ENCODE measurements at places on chromosomes 5 and 9.

DNA sequence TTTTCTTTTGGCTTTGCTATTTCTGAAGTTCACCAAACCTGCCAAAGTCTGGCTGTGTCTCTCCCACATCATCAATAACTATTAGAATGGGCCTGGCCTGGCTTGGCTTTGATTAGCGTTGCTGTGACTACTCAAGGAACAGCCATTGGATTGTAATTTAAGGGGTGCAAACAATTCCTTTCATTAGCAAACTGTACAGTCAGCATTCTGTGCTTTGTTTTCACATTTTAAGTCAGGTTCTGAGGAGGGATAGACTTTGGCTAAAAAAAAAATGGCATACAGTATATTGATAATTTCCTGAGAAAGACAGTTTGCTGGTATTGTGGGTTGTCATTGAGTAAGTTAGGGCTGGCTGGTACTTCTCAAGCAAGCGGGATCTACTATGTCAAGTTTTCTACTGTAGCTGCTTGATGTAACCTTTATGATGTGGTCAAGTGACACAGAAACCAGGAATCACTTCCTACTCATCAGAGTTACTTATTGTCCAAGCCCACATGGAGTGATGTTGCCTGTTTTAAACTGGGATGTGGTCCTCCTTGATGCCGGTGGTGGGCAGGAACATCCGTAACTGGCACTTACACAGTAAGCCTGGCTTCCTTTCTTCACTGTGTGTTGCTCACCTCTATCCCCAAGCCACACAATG lies 161.4 kb downstream of the CD180 start:
- DNase-seq: no peak

GRCh38 chr5:151497391-151498002 lies 50.1 kb downstream of the SLC36A1 start:
- DNase-seq: no peak

GRCh38 chr5:175347027-175347426 lies 97.0 kb downstream of the DRD1 start:
- DNase-seq: no peak

GRCh38 chr5:149778303-149779123 lies 48.4 kb downstream of the PPARGC1B start:
- no peak for DNase-seq

GRCh38 chr5:159422361-159422760 lies 92.1 kb upstream of the IL12B start:
- DNase-seq: no peak

DNA sequence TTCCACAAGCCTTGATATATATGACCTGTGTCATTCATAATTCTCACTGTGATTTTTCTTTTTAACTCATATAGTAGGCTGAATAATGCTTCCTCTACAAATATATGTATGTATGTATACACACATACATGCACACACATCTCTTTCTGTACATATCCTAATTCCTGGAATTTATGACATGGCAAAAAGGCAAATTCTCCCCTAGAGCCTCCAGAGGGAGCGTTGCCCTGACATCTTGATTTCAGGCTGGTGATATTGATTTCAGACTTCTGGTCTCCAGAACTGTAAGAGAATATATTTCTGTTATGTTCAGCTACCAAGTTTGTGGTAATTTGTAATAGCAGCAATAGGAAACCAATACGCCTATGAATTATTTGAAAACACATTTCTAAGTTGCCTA lies 166.6 kb upstream of the GAS1 start:
- no peak for DNase-seq

DNA sequence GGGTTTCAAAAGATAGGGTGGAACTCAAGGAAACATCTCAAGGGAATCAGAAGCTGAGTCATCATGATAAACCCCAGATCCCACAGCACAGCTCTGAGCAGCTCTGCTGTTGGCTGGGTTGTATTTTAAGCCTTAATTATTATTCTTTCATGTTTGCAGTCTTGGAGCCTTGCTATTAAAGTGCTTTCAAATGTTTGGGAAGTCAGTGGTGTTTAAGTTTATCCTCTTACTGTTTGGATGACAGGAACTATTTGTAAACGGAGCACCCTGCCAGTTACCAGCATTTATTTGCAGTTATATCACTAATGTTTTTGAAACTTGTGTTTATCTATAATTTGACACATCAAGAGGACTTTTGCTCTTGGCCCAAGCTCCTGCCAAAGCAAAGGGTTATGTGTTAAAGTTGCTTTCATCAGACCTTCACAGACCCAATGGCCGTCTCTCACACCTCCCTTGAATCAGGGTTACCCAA lies 141.1 kb upstream of the SPDL1 start:
- DNase-seq: no peak

DNA sequence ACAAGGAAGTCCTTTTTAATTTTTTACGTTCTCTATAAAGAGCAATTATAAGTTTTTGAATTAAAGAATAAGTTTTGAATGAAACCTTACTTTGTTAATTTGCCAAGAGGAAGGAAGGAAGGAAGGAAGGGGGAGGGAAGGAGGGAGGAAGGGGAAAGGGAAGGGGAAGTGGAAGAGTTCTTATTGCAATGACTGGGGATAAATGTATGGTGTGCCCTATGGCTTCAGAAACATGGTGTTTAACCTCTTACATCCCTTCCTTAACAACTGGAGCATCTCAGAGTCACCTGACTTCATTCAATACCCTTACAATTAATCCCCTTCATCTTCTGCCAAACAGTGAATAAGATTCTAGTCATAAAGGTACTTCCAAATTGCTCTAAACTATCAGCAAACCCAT lies 16.0 kb downstream of the CEMIP2 start:
- DNase-seq: no peak

Data from GM12864 (cell line).